ENCODE measurements at places on chromosomes 7 and 10.

DNA sequence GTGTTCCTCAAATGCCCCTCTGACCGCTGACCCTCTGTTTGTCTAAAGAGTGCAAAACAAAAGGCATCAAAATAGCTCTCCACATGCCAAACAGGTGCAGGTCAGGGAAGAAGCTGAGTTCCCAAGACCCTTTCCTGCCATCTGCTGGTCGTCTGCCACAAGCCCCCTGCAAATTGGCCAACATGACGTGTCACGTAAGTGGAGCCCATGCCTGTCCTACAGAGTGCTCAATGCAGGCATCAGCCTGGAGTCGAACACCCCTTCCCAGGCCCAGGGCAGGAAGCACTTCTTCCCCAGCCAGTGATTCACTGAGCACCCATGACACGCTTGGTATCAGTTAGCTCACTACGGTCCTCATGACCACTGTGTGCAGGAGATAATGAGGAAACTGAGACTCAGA lies 14.1 kb downstream of the TMEM72 start:
- DNase-seq = no peak

DNA sequence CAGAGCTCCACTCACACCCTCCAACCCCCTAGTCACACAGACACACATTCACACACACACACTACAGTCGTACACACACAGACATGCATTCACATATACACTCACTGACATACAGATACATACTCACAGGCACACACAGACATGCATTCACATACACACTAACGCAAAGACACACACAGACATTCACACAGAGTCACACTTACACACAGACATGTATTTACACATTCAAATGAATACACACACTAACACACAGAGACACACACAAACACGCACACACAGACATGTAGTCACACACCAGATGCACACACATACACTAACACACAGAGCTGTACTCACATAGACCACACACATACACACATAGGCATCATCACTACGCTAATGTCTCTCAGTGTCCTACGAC lies 58.0 kb upstream of the MYL10 start:
- DNase-seq = no peak

DNA sequence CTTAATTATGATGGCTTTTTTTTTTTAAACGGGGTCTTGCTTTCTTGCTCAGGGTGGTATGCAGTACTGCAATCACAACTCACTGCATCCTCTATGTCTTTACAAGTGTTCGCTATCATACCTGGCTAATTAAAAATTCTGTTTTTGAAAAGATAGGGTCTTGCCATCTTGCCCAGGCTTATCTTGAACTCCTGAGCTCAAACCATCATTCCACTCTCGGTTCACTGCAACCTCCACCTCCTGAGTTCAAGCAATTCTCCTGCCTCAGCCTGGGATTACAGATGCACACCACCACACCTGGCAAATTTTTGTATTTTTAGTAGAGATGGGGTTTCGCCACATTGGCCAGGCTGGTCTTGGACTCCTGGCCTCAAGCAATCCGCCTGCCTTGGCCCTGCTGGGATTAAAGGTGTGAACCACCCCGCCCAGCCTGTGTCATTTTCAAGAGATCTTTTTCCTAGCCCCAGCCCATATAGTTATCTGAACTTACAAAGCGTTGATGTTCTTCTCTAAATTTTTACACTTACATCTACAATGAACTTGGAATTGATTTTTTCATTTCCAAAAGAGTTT lies 6.0 kb downstream of the HNRNPF start:
- DNase-seq = no peak

DNA sequence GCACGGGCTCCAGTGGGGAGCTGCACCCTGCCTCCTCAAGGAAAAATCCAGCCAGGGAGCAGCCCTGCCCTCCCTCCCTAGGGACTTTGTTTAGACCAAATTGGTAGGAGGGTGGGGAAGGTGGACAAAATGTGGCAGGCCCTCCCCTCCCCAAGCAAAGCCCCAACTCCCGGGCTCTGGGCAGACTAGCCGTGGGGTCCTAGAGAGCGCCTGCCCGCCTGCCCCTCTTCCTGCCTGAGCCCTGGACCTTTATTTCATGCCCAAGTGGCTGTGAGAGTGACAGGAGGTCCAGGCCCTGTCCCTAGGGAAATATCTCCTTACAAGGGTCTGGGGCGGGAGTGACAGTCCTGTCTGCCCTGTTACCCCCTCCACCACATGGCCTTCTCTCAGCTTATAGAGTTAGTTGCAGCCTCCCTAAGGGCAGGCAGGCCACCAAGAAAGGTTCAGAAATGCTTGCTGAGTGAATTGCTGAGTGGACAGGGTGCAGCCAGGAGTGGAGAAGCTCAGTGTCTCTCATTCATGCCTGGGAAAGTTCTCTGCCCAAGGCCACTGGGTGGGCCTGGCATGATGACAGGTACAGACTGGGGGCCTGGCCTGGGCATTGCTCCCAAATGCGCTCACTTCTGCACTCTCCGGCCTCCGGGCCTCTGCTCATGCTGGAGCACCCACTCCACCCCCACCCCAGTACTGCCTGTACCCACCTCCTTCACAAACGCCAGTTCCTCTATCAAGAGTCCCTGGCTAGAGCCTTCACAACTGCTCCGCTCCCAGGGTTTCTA lies 25.2 kb downstream of the DNAJB12 start:
- no peak for DNase-seq

GRCh38 chr10:44295644-44296241 lies 89.2 kb downstream of the CXCL12 start:
- no peak for DNase-seq

GRCh38 chr7:45597286-45597984 lies 23.3 kb downstream of the ADCY1 start:
- DNase-seq = no peak

GRCh38 chr10:28125701-28126100 lies 126.8 kb upstream of the ODAD2 start:
- no peak for DNase-seq

- DNase-seq = no peak
Measured at GRCh38 chr10:124492266-124492665, 30.6 kb downstream of the LHPP start.

DNA sequence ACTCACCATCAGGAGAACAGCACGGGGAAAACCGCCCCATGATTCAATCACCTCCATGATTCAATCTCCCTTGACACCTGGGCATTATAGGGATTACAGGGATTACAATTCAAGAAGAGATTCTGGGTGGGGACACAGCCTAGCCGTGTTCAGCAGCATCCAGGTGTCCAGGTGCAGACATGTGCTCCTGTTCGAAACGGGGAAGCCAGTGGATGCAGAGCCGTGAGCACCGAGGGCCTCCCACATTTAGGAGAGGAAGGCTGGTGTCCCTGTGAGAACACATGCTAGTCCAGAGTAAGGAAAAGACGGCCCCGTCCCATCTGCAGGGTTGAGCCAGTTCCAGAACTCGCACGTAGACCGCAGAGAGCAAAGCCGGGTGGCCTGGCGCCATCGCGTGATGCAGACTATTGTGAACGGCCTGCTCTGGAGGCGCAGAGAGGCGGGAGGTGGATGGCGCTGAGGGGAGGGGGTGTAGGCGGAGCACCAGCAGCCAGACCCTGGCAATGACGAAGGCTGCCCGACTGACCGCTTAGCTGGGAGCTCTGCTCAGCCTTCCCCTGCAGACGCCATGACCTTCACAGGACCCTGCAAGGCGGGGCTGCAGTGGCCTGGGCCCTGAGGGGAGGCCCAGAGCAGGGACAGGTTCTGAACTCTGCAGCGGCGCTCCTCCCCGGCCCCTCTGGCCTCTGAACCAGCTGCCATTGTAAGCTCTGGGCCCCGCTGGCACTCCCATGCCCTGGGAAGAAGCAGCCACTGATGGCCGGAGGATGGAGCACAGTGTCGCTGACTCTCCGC lies 141.6 kb upstream of the TCERG1L start:
- DNase-seq = no peak

GRCh38 chr7:139853506-139854123 lies 24.6 kb downstream of the TBXAS1 start:
- no peak for DNase-seq

DNA sequence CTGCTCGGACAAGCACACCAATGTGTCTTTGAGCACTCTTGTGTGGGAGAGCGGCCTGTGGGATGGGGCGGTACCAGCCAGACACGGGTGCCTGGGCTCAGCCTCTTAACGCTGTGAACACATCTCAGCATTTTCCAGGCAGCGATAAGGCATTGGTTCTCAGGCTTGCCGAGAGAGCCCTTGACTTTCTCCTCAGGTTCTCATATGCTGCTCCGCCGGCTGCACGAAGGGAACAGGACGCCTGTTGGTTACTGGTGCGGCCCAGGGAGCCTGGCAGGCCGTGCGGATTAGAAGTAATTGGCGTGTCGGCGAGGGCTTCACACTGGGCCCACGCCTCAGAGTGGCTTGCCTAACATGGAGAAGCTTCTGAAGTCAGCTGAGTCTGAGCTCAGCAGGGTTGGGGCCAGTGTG lies 456.7 kb upstream of the FOXK1 start:
- no peak for DNase-seq

DNA sequence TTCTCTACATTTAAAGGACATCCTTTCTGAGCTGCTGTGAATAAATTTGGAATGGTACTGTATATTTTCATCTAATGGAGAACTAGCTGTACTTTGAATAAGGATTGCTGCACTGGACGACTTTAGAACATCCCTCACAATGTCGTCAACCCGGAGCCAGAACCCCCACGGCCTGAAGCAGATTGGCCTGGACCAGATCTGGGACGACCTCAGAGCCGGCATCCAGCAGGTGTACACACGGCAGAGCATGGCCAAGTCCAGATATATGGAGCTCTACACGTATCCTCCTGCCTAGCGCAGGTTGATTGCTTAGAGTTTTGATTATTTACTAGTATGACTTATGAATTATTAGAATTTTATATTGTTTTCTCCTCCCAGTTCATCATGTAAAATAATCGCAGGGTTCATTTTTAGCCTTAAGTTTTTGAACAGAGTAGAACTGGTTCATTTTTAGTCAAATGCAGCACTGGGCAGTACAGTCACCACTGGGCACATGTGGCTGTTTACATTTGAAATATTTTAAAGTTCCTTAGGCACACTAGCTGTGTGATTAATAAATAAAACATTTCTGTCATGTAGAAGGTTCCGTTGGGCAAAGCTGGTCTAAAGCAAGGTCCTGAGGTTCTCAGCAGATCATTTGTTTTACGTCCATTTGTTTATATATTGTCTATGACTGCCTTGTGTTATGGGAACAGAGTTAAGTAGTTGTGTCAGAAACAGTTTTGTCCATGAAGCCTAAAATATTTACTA lies 31.5 kb downstream of the CUL1 start:
- DNase-seq = no peak

- no peak for DNase-seq
Measured at GRCh38 chr7:140592964-140593671, 47.5 kb downstream of the DENND2A start.

GRCh38 chr10:58291538-58292174 lies 22.7 kb downstream of the CISD1 start:
- no peak for DNase-seq

- no peak for DNase-seq
Measured at GRCh38 chr7:100575746-100576383, 2.2 kb upstream of the SAP25 start.

DNA sequence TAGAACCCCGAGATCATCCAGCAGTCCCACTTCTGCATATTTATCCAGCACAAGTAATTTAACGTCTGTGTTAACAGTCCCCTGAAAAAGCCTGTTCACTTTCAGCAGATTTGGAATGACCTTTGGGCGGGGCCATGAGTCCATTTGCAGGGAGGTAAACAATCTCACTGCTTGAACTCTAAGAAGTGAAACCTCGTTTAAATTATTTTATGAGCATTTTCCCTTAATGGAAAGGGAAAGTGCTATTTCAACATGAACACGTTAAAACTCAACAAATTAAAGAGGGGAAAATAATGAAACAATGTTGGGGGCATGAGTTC lies 282.8 kb downstream of the GATA3 start:
- no peak for DNase-seq

DNA sequence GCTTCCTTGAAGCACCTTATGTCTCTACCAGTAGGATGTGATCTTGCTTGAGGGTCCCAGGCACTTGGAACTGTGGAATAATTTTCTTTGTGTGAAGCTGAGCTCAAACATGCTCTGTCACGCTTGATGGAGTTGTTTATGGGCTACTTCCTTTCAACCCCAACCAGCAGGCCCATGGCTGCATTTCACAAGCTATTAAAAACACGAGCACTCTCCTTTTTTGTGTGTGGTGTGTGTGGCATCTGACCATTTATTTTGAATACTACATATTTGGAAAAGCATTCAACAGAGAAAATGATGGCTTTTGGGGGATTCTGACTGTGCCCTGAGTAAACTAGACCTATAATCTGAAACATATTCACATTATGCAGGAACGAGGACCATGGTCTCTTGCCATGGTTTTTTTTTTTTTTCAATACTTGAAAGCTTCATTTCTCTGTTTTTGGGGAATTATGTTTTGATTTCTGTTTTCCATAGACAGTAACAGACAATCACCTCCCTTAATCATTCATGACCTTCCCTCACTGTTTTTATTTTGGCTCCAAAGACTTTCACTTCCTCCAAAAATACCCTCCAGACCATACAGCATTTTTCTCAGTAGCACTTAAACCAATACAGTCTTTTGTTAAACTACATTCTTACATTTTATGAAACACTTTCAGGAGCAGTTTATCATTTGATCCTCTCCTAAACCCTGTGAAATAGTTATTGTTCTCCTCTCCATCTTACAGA lies 233.6 kb upstream of the BMPER start:
- no peak for DNase-seq

DNA sequence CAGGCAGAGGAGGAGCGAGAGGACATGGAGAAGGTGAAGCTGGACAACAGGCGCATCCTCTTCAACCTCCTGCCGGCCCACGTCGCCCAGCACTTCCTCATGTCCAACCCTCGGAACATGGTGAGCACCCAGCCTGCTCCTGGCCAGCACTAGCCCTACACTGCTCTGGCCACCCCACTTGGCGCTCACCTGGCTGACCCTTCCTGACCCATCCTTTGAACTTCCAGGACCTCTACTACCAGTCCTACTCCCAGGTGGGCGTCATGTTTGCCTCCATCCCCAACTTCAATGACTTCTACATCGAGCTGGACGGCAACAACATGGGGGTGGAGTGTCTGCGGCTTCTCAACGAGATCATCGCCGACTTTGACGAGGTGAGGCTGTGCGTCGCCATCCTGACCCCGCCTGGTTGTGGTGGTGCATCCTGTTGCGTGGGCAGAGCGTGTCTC lies 129.2 kb downstream of the ADCY1 start:
- no peak for DNase-seq

GRCh38 chr10:133439517-133440461 lies 14.0 kb upstream of the SCART1 start:
- DNase-seq = no peak

DNA sequence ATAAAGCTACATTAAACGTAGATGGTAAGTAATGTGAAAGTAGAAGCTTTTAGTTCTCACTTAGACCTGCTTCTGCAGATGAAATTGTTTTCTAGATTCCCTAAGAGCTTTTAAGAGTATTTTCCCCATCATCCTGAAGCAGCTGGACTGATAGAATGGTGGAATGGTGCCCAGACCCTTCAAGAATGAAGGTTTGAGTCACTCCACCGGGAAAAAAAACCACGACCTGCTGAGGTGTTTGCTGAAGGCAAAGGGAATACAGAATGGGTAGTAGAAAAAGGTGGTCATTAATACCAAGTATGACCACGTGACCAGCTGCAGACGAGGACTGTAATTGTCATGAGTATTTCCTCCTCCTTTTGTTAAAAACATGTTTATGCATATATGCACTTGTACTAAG lies 79.2 kb upstream of the PTPRZ1 start:
- DNase-seq = no peak

GRCh38 chr7:114413761-114414155 lies 857 bp upstream of the FOXP2 start:
- no peak for DNase-seq

GRCh38 chr7:31975546-31975945 lies 94.7 kb downstream of the PDE1C start:
- DNase-seq = no peak
